Stimulated activated CD4-positive, alpha-beta T cell treated with anti-CD3 and anti-CD28 coated beads, Interleukin-1b, Interleukin-23, amount 100 ng/mL, for 48 hours (primary cell): ENCODE measurements at places on chromosomes 2 and 18.

- no peak for DNase-seq
These were observed 57.4 kb upstream of the PGAP1 start for GRCh38 chr2:196983934-196984333.

GRCh38 chr18:31041271-31042083, 1.1 kb downstream of the DSC3 start:
- DNase-seq: no peak

- DNase-seq: no peak
These were observed 100.4 kb downstream of the SNTG2 start for GRCh38 chr2:1051075-1051474.

- DNase-seq: no peak
These were observed 178.2 kb upstream of the ATP5MC3 start for GRCh38 chr2:175359710-175360109.

DNA sequence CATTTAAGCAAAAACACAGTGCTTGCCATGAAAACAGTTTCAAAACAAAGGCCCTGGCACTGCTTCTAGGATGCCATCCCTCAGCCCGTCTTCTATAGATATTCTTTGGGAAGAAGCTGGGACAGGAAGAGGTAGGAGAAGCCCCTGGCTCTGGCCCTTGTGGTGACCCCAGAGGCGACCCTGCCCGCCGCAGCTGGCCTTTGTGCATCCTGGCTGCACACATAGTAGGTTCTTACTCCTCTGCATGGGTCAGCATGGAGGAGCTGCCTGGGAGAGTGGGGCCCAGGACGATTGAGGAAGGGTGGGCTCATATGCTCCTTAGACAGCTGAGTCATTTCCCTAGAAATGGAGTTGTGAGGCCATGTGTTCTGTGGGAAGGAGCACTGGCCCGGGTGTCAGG, 44.4 kb upstream of the OTOF start:
- DNase-seq: no peak

GRCh38 chr2:43839776-43840564, 1.2 kb downstream of the ABCG8 start:
- no peak for DNase-seq

DNA sequence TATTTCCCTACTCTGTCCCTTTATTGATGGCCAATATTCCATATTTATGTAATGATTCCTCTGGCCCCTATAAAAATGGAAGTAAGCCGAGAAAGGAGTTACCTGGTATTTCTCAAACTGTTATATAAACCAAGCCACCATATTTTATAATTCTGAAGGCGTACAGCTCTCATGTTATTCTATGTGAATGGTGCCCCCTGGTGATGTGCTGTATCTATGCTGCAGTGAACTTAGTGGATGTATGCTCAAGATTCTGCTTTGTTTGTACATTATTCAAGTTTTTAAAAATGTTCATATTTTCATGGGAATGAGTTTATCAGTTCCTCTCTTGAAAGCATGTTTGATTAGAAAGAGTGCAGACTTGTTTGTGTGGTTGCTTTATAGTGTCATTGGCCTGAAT, 194.5 kb upstream of the LRRTM1 start:
- no peak for DNase-seq

DNA sequence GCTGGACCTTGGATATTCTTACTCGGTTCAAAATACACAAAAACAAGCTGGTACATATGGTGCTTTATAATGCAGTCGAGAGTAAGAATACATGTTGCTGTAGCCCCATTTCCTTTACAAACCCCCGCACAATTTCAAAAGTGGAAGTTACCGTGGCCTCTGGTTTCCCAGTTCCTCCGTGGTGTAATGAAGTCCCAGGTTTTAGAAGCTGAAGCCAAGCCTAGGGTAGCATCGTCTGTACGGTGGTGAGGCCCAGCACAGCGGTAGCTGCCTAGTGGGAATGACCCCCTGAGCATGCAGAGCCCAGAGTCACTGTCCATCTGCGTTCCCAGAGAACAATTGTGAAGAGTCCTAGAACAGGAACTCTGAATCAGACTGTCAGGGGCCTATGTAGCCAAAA, 171.8 kb downstream of the ASXL3 start:
- DNase-seq: no peak

- no peak for DNase-seq
These were observed 8.6 kb downstream of the MREG start for GRCh38 chr2:216004697-216005283.

- DNase-seq: no peak
These were observed 284 bp downstream of the TIMM21 start for GRCh38 chr18:74148543-74149070.

GRCh38 chr2:26442707-26443106, 35.2 kb downstream of the OTOF start:
- DNase-seq: no peak

DNA sequence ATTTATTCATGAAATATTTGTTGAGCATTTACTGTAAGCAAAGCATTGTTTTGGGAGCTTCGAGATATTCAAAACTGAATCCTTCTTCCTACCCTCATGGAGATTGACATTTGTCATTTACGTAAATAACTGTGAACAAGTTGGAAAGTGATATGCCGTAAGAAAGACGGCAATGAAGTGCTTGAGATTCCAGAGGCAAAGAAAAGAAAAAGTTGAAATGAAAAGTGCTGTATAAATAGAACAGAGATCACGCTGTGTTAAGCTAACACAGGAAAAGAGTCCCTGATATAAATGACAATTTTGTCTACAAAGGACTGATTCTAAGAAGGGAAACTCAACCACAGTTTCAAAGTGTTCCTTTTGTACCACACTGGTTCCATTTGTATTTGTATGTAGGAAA, 1.8 kb downstream of the CHRNA1 start:
- DNase-seq: no peak

DNA sequence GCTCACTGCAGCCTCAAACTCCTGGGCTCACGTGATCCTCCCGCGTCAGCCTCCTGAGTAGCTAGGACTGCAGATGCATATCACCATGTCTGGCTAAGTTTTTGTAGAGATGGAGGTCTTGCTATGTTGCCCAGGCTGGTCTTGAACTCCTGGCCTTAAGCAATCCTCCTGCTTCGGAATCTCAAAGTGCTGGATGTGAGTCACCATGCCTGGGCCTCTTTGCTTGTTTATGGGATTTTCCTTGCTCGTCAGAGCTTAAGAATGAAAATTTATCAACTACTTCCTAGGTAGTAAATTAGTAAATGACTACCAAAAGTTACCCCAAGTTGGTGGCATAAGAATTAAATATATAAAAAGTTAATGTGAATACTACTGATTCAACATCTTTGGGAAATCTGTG, 51.0 kb downstream of the ACTR3 start:
- no peak for DNase-seq

GRCh38 chr2:138414014-138414413, 87.6 kb upstream of the SPOPL start:
- no peak for DNase-seq

- no peak for DNase-seq
These were observed 332.7 kb upstream of the SMIM21 start for GRCh38 chr18:75760208-75760607.

- no peak for DNase-seq
These were observed 404.4 kb upstream of the SOX11 start for GRCh38 chr2:5287558-5288334.

GRCh38 chr18:48312066-48312465, 97.1 kb downstream of the ZBTB7C start:
- DNase-seq: no peak

DNA sequence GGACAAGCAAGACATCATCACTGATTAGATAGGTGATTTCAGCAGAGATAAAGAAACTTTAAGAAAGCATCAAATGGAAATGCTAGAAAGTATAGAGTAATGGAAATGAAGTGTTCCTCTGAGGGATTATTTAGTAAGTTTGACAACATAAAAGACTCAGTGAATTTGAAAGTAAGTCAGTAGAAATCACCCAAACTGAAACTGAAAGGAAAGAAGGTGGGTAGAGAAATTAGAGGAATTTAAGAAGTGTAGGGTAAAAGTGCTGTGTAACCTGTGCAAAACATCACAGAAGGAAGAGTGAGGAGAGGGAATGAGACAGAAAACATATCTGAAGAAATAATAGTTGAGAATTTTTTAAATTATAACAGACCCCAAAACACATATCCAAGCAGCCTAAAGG, 343.1 kb downstream of the CBLN2 start:
- DNase-seq: no peak

DNA sequence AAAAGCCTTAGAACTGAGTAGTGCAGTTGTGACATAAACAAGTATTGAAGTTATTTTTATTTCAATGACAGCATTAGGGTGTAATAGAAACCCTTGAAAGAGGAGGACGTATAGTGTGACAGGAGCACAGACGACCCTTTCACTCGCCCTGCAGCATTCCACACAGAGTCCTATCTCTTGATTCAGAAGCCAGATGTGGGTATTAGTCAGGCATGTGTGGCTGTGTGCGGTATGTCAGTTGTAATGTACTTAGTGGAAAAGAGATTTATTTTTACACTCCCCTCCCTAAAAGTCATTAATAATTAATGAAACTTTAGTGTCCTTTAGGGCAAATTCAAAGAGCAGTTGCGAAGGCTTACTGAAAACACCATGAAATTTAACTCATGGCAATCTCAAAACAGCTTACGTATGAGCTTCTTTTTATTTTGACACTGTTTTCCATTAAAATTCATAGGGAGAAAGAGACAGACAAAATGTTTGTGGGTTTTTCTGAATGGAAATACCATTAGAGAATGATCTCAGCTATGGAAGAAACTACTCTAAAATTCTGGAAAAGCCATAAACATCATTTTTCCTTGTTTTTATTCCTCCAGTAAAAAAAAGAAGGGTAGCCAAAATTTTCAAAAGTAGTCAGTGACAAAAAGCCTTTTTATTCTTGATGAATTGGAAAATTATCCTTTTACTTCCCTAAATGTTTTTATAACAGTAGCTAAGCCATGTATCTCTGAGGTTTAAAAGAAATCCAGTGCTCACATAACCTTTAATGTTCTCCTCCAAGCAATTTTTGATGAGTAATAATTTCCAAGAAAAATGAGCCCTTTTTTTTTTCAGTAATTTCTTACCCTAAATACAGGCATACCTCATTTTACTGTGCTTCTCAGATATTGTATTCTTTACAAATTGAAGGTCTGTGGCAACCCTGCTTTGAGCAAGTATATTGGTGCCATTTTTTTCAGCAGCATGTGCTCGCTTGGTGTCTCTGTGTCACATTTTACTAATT, 84.0 kb upstream of the DSEL start:
- DNase-seq: no peak

DNA sequence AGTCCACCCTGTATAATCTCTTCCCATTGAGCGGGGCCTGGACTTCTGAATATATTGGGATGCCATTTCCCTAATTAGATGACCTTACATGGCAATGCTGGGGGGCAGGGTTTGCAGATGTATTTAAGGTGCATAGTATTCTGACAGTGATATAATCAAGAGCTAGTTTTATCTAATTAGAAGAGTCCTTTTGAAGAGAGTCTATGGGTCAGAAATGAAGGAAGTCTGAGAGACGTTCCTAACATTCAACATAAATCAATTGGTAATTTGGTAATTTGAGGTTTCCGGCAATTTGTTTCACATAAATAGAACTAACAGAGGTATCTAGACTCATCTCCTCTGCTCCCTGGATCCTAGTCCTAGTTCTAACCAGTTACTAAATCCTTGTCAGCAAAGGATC, 25.7 kb upstream of the UXS1 start:
- DNase-seq: no peak

- no peak for DNase-seq
These were observed 34.1 kb upstream of the FAM110C start for GRCh38 chr2:80378-80777.

DNA sequence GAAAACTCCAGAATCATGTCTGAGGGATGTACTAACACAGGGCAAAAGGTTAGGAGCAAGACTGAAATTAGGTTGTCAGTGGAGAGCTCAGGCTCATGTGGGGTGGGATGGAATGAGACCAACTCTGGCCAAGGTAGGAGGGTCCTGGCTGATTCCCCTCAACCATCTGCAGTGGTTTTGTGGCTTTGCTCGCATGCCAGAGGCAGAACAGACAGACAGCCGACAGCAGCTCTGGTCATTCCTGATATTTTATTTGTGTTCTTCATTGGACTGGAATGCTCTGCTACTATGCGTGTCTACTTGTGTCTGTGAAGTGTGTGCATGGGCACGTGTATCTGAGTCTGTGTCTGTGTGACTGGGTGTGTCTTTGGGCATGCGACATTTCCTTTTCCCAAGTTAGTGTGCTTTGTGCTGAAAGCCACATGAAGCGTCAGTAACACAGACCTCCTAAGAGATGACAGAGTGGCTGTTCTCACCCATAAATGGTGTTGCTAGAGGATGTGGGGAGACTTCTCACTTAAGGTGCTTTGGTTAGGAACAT, 239.5 kb downstream of the CNTNAP5 start:
- DNase-seq: no peak

GRCh38 chr2:96374211-96374951, 38.8 kb downstream of the NCAPH start:
- DNase-seq: no peak

DNA sequence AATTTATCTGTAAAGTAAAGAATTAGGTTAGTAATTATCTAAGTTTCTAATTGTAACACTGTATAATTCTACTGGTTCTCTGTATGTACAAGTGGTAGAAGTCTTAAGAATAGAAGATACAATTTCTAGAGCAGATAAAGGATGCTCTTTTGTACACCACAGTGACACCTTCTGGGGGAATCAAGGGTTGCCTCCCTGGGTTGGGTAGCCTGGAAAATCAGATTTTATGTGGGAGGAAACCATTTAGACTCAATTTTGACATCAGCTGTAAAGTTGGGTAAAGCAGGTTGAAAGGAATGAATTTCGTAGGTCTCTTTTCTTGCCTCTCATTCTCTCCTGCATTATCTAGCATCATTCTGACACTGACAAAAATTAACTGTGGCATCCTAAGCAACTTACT, 354.8 kb downstream of the DCC start:
- no peak for DNase-seq

GRCh38 chr18:1011349-1011748, 106.7 kb downstream of the ADCYAP1 start:
- no peak for DNase-seq

- peak; percentile 30 for DNase-seq
These were observed 796 bp downstream of the MYO1B start for GRCh38 chr2:191245869-191246531.

- no peak for DNase-seq
These were observed 121.5 kb downstream of the LTBP1 start for GRCh38 chr2:33068261-33068660.

GRCh38 chr2:63890678-63891077, 49.0 kb downstream of the UGP2 start:
- no peak for DNase-seq

DNA sequence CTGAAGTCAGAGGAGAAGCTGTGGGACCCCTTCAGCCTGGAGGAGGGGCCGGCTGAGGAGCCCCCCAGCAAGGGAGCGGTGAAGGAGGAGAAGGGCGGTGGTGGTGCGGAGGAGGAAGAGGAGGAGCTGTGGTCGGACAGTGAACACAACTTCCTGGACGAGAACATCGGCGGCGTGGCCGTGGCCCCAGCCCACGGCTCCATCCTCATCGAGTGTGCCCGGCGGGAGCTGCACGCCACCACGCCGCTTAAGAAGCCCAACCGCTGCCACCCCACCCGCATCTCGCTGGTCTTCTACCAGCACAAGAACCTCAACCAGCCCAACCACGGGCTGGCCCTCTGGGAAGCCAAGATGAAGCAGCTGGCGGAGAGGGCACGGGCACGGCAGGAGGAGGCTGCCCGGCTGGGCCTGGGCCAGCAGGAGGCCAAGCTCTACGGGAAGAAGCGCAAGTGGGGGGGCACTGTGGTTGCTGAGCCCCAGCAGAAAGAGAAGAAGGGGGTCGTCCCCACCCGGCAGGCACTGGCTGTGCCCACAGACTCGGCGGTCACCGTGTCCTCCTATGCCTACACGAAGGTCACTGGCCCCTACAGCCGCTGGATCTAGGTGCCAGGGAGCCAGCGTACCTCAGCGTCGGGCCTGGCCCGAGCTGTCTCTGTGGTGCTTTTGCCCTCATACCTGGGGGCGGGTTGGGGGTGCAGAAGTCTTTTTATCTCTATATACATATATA, 46.0 kb downstream of the BOLA3 start:
- DNase-seq: no peak

- no peak for DNase-seq
These were observed 566.6 kb upstream of the DSEL start for GRCh38 chr18:68083131-68083530.
